ENCODE measurements at places on chromosomes 7 and 10. TPM values are rescaled to one million over a fixed set of nuclear protein-coding genes. Genes with fewer than 3 reads are reported as not detected.

DNA sequence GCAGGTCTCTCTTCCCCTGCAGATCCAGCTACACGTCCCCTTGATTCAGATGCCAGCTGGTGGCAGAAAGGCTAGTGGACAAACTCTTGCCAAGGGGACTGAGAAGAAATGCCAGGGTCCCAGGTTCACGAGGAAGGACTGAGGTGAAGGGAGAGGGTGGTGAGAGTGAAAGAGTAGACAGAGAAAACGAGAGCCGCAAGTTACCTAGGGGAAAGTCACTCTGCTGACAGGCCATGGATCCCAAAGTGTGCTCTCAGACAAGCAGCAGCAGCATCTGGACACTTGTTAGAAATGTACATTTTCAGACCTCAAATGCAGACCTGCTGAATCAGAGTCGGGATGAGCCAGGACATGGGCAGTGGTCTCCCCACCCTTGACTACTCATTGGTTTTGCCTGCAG, 192.3 kb downstream of the FGFR2 start:
- no peak for DNase-seq

DNA sequence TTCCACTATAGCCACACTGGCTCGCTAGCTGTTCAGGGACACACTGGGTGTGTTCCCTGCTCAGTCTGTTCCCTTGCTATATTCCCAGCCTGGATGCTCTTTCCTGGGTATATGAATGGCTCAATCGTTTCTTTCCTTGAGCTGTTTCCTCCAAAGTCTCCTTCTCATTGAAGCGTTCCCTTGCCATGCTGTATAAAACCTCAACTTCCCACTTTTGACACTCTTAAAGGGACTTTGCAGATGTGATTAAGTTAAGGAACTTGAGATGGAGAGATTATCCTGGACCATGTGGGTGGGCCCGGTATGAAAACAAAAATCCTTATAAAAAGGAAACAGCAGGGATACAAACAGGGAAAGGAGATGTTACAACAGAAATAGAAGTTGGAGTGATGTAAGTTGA, 973.1 kb downstream of the LRMDA start:
- DNase-seq = no peak

DNA sequence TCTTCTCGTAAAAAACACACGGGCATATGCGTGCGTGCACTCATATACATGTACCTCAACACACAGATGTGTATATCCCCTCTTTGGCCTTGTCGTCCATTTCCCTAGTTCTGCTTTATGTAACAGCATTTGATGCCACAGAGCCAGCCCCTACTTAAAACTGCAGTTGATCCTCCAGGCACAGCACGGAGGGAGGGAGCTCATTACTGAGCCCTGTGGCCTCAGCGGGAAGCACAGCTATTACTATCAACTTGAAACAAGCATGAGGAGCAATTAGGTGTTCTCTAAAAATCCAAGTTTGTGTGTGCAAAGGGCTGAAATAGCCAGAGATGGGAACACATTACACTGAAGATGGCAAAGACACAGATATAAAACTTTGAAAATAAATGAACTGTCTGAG, 580.9 kb downstream of the GLRX3 start:
- no peak for DNase-seq

DNA sequence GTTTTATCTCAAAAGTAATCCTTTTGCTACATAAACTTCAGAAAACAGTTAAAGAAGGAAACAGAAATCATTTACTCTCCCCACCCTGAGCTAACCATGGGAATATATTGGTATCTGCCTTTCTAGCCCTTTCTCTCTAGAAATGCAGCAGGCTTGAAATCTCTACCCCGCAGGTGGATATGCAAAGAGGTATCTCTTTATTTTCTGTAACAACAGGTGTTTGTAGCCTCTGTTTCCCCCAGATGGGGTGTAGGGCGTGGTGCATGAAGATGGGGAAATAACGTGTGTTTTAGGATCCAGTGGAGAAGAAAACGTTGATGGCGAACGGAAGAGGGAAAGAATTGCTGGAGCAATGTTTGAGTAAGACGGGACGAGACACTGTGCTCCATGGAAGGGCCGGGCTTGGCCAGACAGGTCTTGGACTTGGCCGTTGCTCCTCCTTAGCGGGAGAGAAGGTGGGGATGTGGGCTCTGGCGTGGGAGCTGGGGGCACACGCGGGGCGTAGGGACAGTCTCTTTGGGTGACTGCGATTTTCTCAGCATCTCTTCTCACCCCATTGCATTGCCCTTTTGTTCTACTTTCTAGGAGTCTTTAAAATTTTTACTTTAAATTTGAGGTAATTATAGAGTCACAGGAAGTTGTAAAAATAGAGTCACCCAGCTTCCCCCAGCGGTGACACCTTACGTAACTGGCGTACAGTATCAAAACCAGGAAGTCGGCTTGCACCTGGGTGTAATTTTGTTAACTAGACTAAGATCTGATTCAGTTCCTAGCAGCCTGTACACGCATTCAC, 82.9 kb downstream of the ELFN1 start:
- DNase-seq = no peak

The CYP3A5 gene
- polyA plus RNA-seq = 2.0 TPM

GRCh38 chr7:31004393-31004792, 40.6 kb downstream of the GHRHR start:
- DNase-seq = no peak

DNA sequence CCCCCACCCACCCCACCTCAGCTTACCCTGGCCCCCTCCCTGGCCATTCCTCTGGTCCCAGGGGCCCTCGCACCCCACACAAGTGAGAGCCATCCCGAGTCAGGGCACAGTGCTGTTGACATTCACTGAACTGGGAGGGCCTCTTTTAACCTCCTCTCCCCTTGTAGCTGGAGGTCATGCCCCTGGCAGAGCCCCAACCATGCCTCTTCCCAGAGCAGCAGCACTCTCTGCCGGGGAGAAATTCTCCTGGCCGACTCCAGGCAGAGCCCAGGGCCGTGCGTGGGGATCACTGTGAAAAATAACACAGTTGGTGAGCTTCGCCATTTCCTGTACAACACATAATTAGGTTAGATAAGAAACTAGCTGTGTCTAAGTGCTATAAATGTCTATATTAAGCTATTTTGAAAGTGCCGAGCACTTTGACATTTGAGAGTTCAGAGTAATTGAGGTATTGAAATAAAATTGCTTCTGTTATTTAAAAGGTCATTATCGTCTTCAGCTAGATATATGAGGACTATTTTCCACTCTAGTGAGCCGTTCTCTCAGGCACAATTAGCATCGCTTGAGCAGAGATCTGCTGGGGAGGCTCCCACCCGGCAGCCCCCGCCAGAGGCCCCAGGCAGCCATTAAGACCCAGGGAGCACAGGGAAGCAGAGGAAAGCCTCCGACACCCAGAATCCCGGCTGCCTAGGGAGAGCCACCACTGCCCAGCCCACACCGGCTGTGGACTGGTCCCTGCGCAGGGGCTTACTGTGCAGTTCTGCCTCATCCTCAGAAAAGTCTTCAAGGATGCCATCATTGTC, 62.4 kb upstream of the LRRC18 start:
- no peak for DNase-seq

- DNase-seq = no peak
Measured at GRCh38 chr7:70734411-70734810, 397.5 kb upstream of the GALNT17 start.

- DNase-seq = no peak
Measured at GRCh38 chr7:139284252-139284896, 53.3 kb downstream of the UBN2 start.

The GJD4 gene
- polyA plus RNA-seq = 0.08 TPM

DNA sequence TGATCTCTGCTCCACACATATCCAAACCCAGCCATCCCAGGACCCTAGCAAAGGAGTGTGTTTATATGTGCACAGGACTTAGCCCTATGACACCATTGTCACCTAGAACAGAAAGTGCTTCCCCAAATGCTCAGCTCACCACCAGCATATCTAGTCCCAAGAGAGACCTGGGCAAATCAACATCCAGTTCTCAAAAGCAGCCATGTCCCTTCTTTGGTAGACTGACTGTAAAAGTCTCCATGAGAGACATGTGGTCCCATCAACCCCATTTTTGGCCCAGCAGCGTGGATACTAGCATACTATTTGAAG, 20.9 kb upstream of the ARHGAP22 start:
- DNase-seq = no peak

- DNase-seq = no peak
Measured at GRCh38 chr10:76155961-76156360, 724.5 kb downstream of the LRMDA start.

The NEUROG3 gene
- not detected for polyA plus RNA-seq

DNA sequence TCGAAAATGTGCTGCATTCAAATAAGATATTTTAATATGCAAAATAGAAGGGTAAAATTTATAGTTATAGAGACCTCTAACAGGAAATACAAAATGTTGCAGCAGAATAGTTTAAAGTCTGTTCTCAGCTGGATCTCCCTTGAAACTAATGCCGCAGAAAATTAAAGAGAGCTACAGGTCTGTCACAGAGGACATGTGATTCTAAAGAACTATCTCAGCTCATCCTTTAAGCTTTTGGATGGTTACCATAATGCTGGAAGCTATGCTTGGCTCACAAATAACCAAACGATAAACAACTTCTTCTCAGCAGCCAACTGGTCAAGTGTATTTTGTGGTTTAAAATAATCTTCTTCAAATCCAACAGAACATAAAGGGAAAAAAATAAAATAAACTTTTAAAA, 353.0 kb downstream of the PARD3 start:
- DNase-seq = no peak

The CALY gene
- 0.38 TPM for polyA plus RNA-seq

The HOXA10 gene
- 162 TPM for polyA plus RNA-seq
